ENCODE measurements at places on chromosomes 13 and 19.

DNA sequence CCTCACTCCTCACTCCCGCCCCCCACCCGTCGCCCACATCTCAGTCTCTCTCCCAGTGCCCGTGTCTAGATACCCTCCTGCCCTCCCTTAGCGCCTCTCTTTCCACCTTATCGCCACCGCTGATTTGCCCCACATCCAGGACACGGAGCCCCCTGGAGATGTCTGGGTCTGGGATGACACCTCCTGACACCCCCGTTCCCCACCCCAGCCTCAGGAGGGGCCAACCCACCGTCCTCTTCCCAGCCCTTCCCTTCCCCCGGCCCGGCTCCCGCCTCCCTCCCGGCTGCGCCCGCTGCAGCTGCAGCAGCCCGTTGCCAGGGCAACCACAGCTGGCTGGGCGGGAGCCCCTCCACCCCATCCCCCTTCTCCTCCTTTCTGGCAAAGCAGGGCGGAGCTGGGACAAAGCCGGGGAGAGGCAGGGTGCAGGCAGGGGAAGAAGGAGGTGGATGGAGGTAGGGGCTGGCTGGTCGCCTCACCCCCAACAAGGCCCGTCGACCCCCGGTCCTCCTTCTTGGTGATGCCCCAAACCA lies 13.5 kb downstream of the DPF1 start:
- DNase-seq: no peak

DNA sequence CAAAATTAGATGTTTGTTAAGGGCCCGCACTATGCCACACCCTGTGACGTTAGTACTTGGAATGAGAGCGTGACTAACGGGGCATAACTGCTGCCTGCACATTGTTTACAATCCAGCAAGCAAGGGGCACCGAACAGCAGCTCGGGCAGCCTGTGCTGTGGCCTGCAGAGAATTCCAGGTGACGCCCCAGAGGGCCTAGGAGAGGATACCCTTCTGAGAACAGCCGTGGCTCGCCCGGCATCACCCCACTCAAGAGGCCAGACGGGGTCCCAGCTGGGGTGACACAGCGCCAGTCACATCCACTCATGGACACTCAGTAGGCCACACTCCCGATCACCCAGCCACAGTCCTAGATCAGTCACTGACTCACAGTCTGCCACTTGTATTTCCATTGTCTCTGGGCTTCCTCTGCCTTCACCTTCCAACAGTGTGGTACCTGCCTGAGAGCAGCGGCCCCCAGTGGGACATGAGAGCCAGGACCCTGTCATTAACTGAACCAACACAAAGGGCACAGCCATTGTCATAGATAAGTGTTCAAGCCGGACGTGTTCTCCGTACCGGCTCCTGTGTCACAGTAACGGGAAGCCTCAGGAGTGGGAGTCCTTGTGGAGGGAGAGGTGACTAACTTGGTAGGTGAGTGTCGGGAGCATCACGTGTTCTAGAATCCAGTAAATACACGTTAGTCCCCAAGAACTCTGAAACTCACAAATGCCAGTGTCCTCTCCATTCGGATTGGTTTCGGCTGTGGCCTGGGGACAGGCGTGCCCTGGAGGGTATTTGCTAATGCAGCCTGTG lies 7.5 kb downstream of the ZNF331 start:
- DNase-seq: no peak

DNA sequence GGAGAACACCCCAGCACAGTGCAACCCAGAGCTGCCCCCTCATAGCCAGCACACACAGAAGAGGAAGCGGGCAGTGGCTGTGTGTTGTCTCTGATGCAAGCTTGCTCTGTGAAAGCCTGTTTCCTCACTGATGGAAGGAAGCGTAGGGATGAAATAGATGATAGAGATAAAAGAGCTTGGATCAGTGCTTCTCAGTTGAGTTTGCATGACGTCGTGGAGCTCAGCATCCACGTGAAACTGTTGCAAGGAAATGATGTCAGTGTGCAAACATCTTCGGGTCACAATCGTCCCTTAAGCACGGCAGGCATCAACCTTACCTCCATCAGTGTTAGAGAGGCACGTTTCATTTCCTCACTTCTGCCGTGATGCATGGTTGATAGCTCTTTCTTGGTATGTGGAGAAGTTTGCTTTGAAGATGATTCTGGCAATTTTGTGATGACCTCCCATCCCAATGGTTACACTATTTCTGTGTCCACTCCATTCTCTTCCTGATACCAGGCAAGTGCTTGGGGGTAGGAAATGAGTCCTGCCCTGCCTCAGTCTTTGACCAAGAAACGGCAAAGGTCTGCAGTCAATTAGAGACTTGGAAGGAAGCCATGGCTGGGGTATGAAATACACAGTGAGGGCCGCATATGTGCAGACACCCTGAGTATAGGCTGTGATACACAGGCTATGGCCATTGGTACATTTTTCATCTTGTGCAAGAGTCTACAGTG lies 183.0 kb downstream of the ZNF536 start:
- no peak for DNase-seq

DNA sequence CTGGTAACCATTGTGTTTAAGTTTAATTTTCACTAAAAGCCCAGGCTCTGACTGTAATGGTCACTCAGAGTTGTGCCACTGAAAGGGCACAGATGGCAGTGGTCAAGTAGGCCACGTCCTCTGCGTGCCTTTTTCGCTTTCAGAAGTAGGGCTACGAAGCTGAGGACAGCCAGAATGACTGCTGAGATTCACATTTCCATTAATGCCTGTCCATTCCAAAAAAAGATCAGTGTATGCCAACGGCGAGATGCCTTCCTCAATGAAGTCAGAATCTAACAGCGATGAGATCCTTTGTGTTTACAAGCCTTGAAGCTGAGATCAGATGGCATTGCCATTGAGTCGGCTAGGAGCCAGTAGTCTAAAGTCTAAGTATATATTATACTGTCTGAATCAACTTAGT lies 311.3 kb downstream of the FGF14 start:
- no peak for DNase-seq

DNA sequence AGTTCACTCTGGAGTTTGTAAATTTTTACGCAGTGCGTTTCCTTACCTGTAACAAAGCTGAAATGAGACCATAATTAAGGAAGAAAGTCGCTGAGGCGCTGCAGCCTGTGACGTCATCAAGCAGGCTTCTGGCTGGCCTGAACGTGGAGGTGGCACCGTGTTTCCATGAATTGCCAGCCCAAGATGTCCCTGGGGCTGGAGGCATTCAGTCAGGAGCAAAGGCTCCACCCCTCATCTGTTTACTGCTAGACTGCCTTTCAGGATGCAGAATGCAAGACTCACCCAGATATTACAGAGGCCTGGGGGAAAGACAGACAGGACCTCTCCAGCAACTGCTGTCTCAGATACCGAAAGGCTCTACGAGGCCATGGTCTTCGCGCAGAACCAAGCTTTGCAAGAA lies 424.6 kb downstream of the TSHZ3 start:
- no peak for DNase-seq

DNA sequence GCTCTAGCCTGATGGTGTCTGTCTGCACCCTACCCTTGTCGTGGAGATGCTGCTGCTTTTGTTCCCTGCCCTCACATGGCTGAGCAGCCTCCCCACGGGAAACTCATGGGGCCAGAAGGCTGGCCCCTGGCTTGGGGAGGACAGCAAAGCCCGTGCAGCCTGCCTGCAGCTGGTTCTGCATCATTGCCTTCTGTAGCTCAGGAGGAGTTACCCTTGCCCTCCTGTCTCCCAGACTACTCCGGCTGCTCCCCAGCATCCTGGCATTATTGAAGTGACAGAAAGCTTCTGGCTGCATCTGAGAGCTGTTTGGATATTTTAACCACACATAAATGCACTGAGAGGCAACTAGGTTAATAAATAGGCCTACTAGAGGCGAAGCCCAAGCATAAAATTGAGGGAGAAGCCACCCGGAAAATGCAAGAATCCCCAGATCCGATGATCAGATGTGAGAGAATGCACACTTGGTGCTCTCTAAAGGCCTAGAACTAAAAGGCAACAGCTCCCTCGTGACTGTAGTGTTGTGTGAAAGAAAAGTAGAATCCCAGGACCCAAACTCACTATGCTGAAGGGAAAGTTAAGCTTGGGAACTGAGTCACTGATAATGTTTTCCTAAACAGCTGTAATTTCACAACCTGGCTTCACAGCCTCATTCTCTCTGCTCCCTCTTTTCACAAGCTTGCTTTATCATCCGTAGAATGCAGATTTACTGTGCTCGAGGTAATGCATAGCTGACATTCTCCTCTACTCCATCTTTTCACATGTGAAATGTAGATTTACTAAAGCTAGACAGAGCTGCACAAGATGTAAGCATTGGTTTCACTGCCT lies 110.8 kb downstream of the TNFRSF19 start:
- DNase-seq: no peak

DNA sequence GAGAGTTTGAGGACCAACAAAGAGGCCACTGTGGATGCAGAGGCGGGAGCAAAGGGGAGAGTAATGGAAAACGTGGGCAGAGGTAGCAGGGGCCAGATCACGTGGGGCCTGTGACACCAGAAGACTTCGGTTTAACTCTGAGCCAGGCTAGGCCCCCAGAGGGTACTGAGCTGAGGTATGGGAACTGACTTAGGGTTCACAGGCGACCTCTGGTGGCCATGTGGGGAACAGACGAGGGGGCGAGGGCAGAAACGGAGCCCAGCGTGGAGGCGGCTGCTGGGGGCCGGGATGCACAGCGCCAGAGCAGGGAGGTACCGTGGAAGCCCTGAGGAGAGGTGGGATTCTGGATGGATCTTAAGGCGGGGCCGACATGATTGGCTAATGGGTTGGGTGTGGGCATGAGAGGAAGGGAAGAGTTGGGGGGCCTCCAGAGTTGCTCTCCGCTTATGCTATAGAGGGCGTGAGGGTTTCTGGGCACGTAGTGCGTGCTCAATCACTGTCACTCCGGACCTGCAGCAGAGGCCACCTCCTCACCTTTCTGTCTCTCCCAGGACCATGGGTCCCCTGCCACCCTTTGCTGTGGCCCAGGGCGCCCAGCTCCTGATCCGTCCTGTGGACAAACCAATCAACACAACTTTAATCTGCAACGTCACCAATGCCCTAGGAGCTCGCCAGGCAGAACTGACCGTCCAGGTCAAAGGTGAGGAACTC lies 13.7 kb downstream of the PVR start:
- no peak for DNase-seq
